ENCODE measurements at places on chromosomes 1 and 21.

GRCh38 chr1:58932859-58933598, 149.2 kb upstream of the JUN start:
- DNase-seq, result no peak

GRCh38 chr1:47104816-47105215, 32.4 kb upstream of the CYP4A22 start:
- no peak for DNase-seq

GRCh38 chr1:192022827-192023226, 135.4 kb upstream of the RGS18 start:
- DNase-seq, result no peak

- DNase-seq, result no peak
Observed at GRCh38 chr1:201448990-201449389, 20.0 kb downstream of the PHLDA3 start.

DNA sequence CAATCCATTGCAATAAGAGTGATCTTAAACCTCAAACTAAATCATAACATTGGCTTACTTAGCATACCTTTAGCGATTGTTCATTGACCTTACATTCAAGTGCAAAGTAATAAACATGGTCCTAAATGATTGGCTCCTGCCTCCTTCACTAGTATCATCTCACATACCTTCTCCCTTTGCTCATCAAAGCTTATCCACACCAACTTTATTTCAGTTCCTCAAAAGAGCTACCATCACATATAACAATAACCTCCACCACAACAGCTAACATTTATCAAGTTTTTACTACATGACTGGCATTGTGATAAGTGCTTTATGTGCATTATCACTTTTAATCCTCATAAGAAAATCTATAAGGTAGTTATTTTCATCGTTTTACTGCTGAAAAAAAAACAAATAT, 198.8 kb downstream of the COL24A1 start:
- DNase-seq, result no peak

- no peak for DNase-seq
Observed at GRCh38 chr1:235892734-235893413, 26.2 kb upstream of the LYST start.

DNA sequence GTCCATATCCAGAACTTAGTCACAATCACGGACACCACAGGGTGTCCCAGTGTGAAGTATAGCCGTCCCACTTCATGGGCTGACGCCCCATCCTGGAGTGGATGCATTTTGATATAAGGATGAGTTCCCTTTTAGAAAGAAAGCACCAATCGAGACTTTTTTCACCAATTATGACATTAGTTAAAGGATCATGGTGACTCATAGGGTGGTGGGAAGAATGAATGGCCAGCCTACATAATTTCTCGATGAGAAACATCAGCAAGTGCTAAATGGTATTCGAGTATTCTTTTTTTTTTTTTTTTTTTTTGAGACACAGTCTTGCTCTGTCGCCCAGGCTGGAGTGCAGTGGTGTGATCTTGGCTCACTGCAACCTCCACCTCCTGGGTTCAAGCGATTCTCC, 38.5 kb upstream of the USP1 start:
- no peak for DNase-seq

DNA sequence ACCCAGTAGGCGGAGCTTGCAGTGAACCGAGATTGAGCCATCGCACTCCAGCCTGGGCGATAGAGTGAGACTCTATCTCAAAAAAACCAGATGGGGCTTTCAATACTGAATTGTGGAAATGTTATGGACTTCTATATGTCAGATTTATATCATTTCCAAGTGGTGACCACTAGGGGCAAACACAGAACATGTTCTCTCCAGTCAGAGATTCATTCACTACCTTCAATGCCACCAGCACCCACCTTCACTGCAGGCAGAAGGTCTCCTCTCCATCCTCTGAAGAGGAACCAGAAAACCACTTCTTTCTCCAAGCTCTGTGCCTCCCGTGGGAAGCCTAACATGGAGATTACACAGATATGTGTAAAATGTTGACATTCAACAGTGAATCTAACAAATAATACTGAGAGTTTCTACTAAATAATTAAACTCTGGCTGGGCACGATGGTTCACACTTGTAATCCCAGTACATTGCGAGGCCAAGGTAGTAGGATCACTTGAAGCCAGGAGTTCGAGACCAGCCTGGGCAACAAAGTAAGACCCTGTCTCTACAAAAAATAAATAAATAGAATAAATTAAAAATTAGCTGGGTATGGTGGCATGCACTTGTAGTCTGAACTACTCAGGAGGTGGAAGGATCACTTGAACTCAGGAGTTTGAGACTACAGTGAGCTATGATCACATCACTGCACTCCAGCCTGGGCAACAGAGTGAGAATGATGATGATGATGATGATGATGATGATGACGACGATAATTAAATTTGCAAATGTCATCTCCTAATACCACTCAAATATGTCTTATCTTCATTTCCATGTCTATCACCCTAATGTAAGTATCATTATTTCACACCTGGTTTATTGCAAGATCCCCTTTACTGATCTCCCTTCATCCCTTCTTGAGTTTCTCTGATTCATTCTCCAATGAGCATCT, 151.1 kb downstream of the ZNF281 start:
- DNase-seq, result no peak

GRCh38 chr21:28767523-28767922, 225.2 kb downstream of the LTN1 start:
- no peak for DNase-seq

- no peak for DNase-seq
Observed at GRCh38 chr1:202250982-202251381, 57.4 kb downstream of the LGR6 start.
